ENCODE measurements at places on chromosomes 5 and 9.

- H3K4me3 ChIP-seq: no peak overlapping the region
- DNase-seq: no peak
- H3K27me3 ChIP-seq: no peaks in the 10 kb centered on the region
- H3K36me3 ChIP-seq: no peaks in the 10 kb centered on the region
These were observed 221.3 kb downstream of the NPR3 start for GRCh38 chr5:32932241-32932935.

GRCh38 chr9:72614067-72614466 is 92.7 kb downstream of the TMC1 start:
- H3K4me1 ChIP-seq: no peaks in the 10 kb centered on the region
- no peak overlapping the region for H3K4me3 ChIP-seq
- no peak for DNase-seq

- no peaks in the 10 kb centered on the region for H3K36me3 ChIP-seq
- H3K4me3 ChIP-seq: no peak overlapping the region
- no peak for DNase-seq
- H3K27me3 ChIP-seq: peaks cover 2% of the 10 kb centered on the region
- no peak overlapping the region for H3K27ac ChIP-seq
These were observed 35.2 kb upstream of the PITX1 start for GRCh38 chr5:135069016-135069770.

GRCh38 chr9:127154003-127154389 is 31.6 kb upstream of the ANGPTL2 start:
- no peak for DNase-seq
- H3K4me1 ChIP-seq: peaks cover 14% of the 10 kb centered on the region
- H3K27me3 ChIP-seq: peaks cover 40% of the 10 kb centered on the region
- no peak overlapping the region for H3K4me3 ChIP-seq
- no peaks in the 10 kb centered on the region for H3K36me3 ChIP-seq
- no peak overlapping the region for H3K27ac ChIP-seq

DNA sequence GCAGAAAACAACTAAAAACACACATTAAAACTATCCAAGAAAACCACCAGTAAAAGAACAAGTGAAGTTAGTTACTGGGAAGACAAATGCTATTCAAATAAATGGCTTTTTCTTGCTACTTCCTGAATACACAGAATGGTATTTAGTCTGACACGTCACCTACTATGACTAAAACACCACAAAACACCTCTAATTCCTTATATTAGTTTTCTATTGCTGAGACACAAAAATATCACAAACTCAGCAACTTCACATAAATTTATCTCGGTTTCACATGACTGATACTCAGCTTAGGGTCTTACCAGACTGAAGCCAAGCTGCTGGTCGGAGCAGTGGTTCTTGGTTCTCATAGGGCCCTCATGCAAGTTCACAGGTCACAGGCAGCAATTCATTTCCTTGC is 5.4 kb downstream of the DMAC1 start:
- peaks cover 49% of the 10 kb centered on the region for H3K36me3 ChIP-seq
- peaks cover 15% of the 10 kb centered on the region for H3K4me1 ChIP-seq
- H3K27me3 ChIP-seq: no peaks in the 10 kb centered on the region
